ENCODE measurements at places on chromosomes 5 and 9.
A peak's percentile ranks its signal among the peaks of the same experiment; 100 is the strongest.

- DNase-seq = no peak
Measured at GRCh38 chr5:150309101-150309885, 6.6 kb upstream of the ARSI start.

GRCh38 chr9:129887334-129888292, 52.4 kb downstream of the USP20 start:
- peak; percentile 75 for DNase-seq

DNA sequence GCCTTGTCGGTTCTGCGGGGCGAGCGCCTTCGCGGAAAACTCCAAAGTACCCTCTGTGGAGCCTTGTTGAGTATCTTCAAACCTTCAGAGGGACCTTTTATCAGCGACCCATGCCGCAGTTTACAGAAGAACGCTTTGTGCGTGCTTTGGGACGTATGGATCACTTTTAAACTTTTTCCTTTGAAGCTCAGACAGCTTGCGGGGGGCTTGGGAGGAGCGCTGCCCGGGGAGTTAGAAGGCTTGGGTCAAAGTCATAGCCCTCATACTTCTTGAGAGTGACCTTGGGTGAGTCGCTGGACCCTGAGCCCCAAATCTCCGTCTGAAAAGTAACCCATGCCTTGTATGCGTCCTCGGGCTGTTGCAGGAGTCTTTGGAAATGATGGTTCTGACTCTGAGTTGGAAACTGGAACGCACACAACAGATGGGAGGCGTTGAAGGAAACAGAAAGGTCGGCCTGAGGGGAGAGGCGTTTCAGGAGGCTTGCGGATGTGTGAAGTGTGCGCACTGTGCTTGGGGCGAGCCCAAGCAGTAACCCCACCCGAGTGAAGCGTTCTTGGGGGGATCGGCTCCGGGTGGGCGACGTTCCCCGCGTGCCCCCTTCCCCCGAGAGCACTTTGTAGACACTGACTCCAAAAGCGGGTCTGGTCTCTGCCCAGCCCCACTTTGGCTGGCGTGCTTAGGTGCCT, 661 bp upstream of the SLC25A51 start:
- DNase-seq = no peak

DNA sequence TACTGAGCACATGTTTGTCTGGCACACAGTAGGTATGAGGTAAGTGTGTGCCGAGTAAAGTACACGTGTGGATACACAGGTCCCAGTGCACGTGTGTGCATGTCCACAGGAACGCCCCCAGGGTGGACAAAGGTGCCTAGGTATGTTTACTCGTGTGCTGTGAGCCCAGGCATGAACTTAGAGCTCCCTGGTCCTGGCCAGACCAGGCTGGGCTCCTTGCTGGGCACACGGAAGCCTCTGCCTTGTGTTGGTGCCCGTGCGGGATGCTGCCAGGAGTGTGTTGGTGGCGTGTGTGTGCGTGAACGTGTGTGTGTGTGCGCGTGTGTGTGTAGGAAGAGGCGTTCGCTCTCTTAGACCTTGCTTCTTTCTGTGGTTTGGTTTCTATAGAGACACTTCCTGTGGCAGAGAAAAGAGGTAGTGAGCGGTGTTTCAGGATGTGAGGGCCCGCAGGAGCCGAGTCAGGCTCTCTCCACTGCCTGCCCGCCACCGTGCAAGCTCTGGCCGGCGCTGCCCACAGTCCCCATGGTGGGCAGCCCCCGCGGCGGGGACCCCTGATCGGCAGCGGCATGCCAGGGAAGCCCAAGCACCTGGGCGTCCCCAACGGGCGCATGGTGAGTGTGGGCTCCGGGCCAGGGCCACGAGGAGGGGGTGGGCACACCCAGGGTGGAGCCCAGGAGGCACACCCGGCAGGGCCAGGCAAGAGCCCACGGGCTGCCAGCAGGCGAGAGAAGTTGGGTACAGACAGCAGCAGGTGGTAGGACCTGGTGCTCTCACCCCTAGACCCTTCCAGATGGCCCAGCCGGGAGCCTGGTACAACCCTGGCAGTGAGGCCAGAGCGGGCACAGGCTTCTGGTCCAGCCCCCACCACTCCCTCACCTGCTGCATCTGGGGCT, at the start of gene RGS14:
RGS14 (plus strand) TSS at position 466 of the 893 bp plus-strand sequence; CDS start at position 567, 101 bp downstream.
- DNase-seq = peak; percentile 43

DNA sequence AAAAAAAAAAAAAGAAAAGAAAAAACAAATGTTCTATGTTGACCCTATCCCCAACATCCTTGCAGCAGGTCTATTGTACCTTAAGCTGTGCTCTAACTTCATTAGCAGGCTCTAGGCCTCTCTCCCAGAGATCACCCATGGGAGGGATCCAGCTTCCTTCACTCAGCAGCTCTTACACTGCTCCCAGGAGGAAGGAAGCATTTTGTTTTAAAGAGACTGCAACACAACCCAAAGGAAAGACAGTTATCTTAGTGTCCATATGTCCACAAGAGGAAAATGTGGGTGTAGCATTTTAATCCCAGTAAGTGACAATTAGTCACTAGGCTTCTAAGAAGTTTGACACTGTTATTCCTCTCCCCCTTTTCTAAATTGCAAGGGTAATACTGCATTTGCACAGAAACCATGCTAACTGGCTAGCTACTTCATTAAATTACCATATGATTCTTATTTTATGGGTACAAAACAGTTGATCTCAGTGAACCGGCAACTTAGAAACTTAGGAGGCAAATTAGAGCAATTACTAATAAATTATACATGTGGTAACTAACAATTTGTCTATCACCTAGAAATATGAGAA, 58.8 kb downstream of the MARCHF3 start:
- no peak for DNase-seq

GRCh38 chr5:121525706-121526105, 326.0 kb upstream of the FTMT start:
- DNase-seq = no peak

- no peak for DNase-seq
Measured at GRCh38 chr5:37552770-37553719, 173.9 kb downstream of the WDR70 start.
